Stimulated activated CD4-positive, alpha-beta T cell treated with anti-CD3 and anti-CD28 coated beads, Interleukin-2, amount 100 ng/mL, for 4 hours (primary cell): ENCODE measurements at places on chromosomes 5 and 9.

- DNase-seq: no peak
Measured at GRCh38 chr5:92944903-92945604, 636.0 kb downstream of the NR2F1-AS1 start.

DNA sequence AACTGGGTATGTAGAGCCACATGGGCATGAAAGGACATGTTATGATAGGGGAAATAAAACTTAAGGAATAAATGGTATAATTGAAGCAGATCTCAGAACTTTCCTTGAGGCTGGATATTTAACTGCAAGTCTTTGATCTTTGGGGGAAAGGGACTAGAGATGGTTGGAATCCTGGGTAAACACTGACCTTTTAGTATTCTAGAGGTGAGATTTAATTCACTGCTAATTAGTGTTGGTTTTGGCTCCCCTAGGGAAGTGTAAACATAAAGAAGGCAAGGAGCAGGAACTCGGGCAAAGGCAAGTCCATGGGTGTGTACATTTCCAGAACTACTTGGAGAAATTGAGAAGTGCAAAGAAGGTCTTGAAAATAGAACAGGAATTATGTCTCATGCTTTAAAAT is 16.6 kb downstream of the NIM1K start:
- DNase-seq: no peak

DNA sequence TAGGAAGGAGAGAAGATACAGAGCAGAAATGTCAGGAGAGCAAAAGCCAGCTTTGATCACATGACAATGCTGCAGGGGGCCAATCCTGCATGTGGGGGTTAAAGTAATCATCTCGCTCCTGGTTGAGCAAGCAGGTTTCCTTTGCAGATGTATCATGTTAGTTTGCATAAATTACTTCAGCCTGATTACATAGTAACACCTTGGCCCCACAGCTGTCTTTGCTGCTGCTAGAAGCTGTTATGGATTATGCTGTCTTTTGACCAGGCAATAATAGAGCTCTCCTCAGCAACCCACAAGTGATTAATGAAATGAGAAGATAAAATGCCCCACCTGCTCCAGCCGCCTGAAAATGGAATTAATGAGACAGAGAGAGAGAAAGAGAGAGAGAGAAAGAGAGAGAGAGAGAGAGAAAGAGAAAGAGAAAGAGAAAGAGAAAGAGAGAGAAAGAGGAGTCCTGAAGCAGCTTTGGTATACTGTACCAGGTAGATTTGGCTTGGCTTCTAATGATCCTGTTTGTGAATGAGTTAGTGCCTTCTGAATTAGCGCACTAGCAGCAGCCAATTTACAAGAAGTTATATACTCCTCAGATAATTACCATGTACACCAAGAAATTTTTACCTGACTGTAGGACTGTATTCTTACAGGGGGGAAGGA is 174.3 kb upstream of the RORB start:
- no peak for DNase-seq

GRCh38 chr5:122332599-122333555 is 20.8 kb downstream of the SNCAIP start:
- DNase-seq: no peak

DNA sequence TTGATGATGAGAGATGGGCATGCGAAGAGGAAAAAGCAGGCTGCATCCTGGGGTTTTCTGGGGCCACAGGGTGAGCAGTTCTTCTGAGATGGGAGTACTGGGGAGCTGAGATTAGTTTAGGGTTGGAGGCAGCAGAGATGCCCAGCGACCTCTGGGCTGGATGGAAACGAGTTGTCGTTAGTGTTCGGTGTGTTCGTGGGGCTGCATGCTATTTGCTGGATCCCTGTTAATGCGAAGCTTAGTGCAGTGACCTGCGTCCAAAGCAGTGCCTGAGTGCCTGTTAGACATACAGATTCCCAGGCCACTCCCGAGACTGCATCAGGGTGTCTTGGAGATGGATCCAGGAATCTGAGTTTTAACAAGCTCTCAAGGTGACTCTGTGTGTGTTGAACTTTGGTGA is 201.3 kb downstream of the CACNA1B start:
- DNase-seq: no peak

DNA sequence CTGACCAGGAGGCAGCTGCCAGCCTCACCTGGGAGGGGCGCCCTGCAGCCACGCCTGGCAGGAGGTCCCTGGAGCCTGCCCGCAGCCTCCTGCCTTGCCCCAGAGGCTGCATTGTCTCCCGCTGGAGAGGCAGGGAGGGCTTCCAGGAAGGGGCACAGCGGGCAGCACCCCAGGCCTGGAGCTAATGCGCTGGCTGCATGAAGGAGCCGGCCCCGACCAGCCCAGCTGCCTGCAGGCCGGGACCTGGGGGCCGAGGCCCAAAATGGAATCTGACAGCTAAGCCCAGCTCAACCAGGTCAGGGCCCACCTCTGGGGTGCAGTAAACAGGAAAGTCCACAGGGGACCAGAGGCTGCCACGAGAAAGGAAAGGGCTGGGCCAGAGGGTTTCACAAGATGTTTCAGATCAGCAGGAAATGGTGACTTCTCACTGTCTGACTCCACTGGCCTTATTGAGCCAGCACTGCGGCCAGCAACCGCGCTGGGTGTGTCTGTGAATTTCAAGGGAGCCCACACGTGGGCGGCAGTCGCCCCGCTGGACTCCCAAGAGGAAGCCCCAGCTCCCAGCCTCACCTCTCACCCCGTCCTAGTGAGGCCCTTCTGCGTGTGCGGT is 18.6 kb upstream of the NOTCH1 start:
- no peak for DNase-seq

DNA sequence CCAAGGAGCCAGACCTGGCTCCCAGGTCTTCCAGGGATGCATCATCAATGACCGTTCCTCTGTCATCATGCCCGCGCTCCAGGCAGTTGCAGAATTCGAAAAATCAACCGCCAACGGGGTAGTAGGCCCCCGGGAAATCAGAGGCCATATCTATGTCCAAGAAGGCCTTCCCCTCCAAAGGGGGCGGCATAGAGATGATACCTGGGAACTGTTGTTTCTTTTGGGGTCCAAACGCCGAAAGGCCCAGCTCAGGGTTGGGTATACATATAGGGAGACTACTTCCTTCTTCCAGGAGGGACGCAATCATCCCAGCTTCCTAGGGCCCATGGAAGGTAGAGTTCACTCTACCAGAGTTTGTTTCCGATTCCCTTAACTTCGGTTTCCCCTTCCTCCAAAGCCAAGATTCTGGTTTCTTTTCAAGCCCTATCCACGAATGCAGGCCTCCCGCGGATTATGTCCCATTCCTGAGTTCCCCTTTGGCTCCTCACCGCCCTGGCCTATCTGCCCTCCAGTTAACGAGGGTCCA is 754 bp downstream of the DCAF12 start:
- DNase-seq: no peak

GRCh38 chr9:129141066-129142041 is 30.1 kb downstream of the PTPA start:
- DNase-seq: no peak
